ENCODE measurements at places on chromosomes 3 and 15.

- DNase-seq: no peak
Observed at GRCh38 chr3:196336319-196337145, 1.7 kb downstream of the TM4SF19 start.

GRCh38 chr15:69809421-69809820, 288.3 kb downstream of the TLE3 start:
- no peak for DNase-seq

DNA sequence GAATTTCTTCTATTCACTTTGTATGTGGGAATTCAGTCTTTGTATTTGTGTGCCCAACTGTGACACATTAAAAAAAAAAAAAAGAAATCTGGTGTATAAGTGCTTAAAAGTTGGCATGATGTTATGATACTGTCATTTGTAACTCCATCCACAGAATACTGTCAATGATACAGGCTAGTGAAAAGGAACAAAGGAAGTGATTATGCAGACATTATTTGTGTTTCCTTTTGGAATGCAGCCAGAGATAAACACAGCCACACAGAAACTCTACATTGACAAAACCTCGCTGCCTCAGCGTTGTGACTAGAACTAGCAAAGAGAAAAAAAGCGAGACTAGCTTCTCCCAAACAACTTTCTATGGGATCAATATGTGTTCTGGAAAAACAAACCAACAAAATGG, 519.2 kb upstream of the AGTR1 start:
- no peak for DNase-seq

DNA sequence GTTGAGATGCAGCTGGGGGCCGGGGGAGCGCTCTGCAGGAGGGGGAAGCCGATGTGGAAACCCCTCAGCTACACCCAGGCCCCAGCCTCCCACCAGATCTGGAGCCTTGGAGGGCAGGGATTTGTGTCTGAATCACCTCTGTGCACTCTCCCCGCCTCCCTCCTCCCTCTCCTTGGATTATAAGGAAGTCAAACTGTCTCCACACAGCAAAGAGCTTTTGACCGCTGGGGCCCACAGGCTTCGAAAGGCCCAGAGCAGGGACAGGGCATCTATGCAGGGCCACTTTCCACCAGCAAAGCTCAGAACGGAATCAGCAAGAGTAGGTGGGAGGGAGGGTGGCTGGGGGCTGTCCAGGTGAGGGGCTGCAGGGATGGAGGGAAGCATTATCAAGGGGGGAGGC, 68.9 kb downstream of the IQSEC1 start:
- DNase-seq: no peak

GRCh38 chr15:60407415-60407805, 9.6 kb upstream of the ANXA2 start:
- no peak for DNase-seq
